ENCODE measurements at places on chromosomes 1 and 21.

DNA sequence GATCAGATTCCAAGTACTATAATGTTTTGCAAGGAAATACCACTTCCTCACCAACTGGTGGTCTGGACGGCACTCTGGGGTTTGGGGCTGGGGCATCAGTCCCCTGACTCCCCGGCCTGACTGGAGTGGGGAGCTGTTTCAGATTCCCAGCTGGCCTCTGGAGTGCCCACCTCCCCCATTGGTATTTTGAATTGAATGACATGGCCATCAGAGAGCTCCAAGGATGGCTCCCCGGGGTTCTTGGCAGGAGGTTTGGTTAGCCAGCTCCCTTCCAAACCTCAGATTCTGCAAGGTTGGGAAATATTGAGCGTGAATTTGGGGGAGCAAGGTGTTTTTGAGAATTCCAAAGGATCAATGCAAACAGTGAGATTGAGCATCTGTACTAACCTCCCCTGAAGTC is 2.2 kb upstream of the INAVA start:
- no peak for DNase-seq

DNA sequence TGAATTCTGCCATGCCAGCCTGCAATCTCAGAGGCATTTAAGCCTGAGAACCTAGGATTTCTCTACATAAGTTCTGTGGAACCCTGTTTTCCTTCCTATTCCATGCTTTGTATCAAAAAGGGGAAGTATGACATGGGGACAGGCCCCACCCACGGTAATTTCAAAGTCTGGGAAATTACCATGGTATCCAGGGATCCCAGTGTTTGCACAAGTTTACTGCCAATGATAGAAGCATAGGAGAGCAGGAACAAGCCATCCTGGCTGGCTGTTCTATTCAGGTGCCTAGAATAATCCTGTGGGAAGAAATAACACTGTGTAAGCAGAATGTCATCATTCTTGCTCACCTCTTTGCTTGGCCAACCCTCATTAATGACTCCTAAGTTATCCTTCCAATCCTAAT is 53.8 kb upstream of the ATP1B1 start:
- no peak for DNase-seq

DNA sequence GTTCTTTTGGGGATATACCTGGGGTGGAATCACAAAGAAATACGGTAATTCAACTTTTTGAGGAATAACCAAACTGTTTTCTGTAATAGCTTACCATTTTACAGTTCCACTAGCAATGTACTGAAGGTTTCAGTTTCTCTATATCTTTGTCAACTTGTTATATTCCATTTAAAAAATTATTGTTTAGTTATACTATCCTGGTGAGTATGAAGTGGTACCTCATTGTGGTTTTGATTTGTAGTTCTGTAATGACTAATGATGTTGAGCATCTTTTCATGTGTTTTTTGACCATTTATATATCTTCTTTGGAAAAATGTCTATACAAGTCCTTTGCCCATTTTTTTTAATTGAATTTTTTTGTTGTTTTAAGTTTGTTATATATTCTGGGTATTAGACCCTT is 39.4 kb downstream of the MAST2 start:
- no peak for DNase-seq

DNA sequence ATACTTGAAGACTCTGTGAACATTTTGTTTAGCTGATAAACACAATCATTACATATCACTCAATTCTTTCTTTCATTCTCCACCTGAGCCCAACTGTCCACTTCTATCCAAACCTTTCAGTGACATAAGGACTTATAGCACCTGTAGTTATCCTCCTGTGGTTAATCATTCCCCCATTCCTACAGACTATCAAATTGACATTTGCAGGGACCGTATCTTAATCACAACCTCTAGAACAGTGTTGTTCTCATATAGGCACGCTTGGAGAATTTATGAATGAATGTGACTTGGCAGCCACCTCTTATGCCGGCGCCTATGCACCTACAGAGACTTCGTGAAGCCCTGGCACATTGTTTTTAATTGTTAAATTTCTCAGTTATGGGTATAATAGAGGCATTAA is 83.9 kb upstream of the CXADR start:
- no peak for DNase-seq

DNA sequence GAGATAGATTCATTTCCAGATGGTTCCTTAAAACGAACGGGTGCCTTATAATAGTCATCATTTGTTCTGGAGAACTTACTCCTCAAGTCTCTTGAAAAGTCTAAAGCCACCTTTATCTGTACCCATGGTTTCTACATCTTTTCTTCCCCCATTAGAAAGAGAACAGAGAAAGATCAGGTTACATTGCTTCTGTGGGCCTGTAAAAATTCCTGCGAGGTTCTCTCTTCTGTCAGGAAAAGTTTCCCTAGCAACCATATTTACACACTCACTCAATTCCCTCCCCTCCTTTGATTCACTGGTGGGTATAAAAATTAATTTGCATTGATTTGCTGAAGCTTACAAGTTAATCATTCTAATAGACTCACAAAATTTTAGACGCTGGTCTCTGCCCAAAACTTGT is 6.7 kb downstream of the PHC2 start:
- DNase-seq: no peak

DNA sequence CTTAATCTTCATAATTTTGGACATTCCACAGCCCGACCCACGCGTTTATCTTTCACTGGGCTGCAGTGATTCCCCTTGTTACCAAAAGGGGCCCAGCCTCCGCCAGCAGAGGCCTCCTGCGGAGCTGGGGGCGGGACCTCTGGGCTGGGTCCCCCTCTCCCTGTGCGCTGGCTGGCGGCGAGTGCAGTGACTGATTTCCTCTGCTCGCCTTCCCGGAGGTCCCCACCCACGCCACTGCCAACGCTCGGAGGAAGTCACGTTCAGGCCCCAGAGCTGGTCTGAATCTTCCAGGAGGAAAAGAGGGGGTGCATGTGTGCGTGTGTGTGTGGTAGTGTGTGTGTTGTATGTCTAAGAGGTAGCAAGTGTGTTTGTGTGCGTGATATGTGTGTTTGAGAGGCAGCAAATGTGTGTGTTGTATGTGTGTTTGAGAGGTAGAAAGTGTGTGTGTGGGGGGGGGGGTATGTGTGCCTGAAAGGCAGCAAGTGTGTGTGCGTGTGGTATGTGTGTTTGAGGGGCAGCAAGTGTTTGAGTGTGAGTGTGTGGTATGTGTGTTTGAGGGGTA is 35.0 kb upstream of the JAK1 start:
- peak; percentile 54 for DNase-seq

GRCh38 chr1:174364996-174365736 is 82.6 kb upstream of the GPR52 start:
- DNase-seq: no peak

DNA sequence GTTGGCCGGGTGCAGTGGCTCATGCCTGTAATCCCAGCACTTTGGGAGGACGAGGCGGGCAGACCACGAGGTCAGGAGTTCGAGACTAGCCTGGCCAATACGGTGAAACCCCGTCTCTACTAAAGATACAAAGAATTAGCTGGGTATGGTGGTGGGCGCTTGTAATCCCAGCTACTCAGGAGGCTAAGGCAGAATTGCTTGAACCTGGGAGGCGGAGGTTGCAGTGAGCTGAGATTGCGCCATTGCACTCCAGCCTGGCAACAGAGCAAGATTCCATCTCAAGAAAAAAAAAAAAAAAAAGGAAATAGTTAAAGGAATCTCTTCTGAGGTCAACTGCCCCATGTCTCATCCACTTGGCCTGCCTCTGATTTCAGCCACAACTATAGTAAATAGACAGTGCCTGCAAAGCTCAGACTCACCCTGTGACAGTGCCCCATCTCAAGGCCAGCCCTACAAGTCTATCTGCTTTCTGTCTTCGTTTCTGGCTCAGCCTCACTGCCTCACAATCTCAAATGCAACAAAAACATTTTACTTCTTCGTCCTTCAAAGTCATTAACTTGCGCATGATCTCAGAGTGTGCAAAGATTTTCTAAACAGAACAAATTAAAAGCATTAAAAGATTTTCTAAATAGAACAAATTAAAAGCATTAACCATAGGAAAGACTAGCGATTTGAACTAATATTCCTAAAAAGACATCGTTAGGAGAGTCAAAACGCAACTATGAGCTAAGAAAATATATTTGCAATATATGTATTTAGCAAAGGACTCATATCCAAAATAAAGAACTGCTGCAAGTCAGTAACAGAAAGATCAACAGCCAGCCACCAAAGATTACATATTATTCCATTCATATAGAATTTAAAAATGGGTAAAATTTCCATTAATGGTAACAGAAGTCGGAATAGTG is 65.0 kb upstream of the PRDX6 start:
- DNase-seq: no peak

GRCh38 chr1:168008595-168008994 is 71.7 kb upstream of the MPC2 start:
- no peak for DNase-seq

GRCh38 chr1:62727656-62728407 is 39.6 kb upstream of the DOCK7 start:
- no peak for DNase-seq

DNA sequence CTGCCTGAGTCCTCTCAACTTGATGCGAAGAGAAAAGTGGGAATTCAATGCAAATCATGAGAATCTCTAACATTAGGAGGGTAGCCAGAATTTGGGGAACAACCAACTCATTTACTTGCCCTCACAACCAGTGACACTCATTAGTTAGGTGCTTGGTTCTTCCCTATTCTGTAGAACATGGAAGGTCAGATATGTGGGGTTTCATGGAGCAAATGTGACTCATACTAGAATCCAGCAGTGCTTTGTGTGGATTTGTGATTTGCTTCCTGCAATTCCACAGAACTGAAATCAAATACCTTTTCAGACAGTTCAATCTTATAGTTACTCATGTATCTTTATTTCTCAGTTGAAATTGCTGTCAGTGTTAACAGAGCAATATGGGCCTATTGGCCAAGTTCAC is 6.9 kb upstream of the ETV3 start:
- DNase-seq: no peak

DNA sequence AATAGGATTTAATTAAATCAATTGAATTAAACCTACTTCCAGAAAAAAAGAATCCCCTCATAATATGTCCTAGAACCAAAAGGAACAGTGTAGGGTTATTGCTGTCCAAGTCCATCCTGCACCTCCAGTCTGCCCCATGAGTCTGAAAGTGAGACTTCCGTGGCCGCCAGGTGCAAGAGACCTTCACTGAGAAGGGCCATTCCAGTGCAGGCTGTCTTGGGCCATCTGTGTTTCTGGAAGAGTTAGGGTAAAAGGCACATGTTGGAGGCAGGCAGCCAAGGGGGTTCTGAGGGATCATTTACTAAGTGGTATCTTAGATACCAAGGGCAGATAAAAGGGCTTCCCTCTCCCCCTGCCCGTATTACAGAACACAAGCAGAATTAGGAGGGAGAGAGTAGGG is 31.0 kb downstream of the UBE2T start:
- DNase-seq: no peak

DNA sequence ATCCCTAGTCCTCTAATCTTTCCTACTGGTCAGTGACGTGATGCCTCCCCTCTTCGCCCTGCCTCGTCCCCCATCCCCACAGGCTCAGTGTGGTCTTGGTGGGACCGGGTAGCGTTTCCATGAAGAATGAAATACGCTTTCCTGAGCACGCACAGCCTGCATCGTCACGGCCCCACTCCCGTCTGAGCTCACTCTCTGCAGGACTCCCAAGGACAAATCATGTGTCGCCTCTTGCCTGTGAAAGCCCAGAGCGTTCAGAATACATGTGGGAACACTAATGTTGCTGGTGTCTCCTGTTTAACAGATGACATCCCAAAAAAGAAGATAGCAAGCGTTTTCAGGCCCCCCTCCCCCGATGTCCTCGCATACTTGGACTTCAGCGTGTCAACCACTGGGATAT is 49.2 kb downstream of the S100B start:
- DNase-seq: no peak

- DNase-seq: no peak
Measured at GRCh38 chr1:116733476-116734365, 20.5 kb upstream of the CD2 start.

GRCh38 chr1:242468784-242469183 is 55.7 kb downstream of the PLD5 start:
- DNase-seq: no peak

GRCh38 chr21:29637134-29637533 is 302.7 kb downstream of the GRIK1 start:
- no peak for DNase-seq

DNA sequence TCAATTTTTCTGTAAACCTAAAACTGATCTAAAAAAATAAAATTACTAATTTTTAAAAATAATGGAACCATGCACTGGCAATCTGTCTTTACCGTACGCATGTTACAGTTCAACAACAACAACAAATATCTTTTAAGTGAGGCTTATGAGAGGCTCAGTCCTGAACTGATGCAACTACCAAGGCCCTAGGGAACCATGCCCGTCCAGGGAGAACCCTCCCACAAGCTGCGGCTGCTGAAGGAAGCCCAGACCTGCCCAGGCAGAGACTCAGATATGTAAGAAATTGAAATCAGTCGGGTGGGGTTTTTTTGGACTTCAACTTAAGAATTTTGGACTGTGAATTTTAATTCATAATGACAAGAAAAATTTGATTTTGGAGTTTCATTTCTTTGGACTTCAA is 91.1 kb downstream of the NPHP4 start:
- DNase-seq: no peak

- no peak for DNase-seq
Measured at GRCh38 chr1:3992103-3992556, 92.1 kb upstream of the C1orf174 start.

GRCh38 chr1:163202833-163203451 is at the start of gene RGS5:
Gene RGS5, minus strand, starts transcription at chr1:163202916. Its CDS starts 81 bp downstream, at chr1:163202835.
- no peak for DNase-seq

DNA sequence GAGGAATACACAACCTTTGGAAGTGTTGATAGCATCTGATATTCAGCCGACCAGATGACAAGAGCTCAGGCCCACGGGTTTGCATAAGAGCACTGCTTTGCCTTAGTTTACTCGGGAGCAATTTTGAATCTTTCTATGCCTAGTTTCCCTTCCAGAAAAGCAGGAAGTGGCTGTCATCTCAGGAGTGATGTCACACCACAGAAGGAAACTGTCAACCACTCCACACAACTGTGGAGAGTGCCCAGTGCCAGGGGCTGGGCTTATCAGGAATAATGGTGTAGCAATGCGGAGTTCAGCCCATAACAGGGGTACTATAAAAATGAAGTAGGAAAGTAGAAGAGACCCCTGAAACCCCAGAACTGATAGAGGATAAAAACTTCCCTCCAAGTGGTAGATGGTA is 28.4 kb downstream of the NTPCR start:
- DNase-seq: no peak

- no peak for DNase-seq
Measured at GRCh38 chr21:45042664-45043161, 31.7 kb upstream of the ADARB1 start.

- DNase-seq: no peak
Measured at GRCh38 chr21:31698461-31698860, 33.5 kb downstream of the SCAF4 start.

DNA sequence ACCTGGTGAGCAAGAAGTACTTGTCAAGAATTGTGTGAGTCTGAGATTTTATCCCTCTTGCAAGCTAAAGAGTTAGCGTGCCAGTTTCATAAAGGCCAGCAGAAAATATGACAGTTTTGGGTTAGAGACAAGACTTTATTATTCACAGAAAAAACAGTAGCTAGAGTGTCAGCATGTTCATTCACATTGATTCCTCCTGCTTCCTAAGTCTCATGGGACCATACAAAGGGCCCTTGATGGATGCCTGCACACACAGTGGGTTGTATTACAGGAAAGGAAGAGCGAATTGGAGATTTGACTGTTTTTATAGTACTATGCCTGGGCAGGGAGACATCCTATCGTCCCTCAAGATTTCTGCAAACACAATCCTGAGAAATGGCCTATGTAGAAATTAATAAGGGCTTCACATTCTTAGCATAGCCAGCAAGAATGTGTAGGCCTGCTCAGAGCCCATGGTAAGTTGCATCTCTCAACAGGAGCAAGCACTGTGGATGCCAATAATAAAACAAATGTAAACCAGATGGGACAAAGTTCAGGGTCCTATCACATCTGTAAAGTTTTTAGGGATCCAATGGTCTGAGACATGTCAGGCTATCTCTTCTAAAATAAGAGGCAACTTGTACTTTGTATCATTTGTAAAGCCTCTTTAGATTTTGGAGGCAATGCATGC is 4.0 kb upstream of the ASPM start:
- no peak for DNase-seq
